ENCODE measurements at places on chromosomes 13 and 19.

DNA sequence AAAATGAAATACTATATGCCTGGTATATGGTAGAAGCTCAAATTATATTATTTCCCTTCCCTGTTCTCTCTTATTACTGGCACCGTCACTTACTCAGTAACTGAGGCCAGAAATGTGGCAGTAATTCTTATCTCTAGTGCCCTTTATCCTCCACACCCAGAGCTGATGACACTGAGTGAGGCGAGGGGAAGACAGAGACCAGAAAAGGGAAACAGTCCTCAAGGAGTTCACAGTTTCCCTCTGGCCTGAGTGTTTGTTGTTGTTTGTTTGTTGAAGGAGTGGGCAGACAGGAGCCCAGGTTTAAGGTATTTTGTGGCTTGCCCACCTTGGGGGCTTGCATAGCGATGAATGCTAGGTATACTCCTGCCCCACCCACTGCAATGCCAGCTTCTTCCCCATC lies 101.5 kb upstream of the FNDC3A start:
- DNase-seq: no peak

GRCh38 chr19:20999731-21000352 lies 20.6 kb upstream of the ZNF430 start:
- DNase-seq: peak; percentile 85

DNA sequence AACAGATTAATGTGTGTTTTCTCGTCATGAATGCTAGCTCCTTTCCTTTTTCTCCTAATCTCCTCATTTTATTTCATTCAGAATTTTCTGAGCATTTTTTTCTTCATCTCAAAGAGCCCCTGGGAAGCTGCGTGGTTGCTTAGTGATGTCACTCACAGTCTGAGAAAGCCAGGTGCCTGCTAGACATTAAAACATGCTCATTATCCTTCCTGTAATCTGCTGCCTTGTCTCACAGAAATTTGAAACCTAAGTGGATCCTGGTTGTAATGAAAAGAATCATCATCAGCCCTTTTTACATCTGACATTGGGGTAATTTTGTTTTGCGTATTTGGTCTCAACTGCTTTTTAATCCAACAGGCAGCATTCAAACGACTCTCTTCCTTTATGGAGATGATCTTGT lies 108.2 kb upstream of the RNF113B start:
- no peak for DNase-seq

GRCh38 chr13:37492741-37493514 lies 105.6 kb downstream of the POSTN start:
- no peak for DNase-seq

DNA sequence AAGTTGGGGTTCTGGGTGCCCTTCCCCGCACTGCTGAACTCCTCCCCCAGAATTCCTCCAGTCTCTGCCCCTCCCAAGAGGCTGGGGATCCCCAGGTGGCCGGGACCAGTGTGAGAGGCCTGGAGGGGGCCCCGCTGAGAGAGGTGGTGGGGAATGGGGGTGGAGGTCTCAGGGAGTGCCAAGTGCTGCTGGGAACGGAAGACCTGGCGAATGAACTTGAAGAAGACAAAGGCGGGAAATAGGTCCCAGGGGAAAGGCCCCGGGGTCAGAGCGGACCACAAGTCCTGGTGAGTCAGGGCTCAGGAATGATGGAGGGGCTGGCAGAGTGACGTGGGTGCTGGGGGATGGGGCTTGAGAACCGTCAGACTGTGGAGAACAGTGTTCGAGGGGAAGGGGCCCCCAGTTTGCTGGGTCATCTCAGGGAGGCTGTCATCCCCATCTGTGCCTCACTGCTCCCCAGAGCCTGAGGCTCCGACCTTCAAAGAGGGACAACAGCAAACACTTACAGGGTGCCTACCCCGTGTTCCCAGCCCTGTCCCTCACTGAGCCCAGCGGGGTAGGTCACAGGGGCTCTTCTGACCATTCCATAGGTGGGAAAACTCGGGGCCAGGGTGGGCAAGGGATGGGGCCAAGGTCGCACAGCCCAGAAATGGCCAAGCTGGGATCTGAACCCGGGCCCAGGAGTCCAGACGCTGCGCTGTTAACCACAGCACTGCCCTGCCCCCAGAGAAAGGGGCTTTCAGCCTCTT lies 16.0 kb upstream of the SEMA6B start:
- DNase-seq: peak; percentile 81

DNA sequence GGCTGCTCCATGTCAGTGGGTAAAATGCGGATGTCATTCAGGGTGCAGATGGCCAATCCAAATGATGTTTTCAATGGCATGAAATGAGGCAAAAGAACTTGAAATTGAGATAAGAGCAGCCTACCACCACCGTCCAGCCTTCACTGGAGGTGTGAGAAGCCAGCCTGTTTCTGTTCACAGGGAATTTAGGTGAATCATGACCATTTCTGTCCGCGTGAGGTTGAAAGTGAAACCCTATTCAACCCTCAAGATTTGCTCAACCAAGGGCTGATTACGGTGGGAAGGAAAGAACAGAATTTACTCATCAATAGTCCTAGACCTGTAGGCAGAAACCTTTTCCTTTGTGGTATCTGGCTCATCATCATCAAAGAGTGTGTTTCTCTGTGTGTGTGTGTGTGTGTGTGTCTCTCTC lies 370.7 kb downstream of the COG6 start:
- no peak for DNase-seq

GRCh38 chr13:75222031-75222430 lies 259.9 kb downstream of the TBC1D4 start:
- peak; percentile 57 for DNase-seq

GRCh38 chr13:97497400-97497799 lies 63.4 kb downstream of the RAP2A start:
- no peak for DNase-seq

- no peak for DNase-seq
Observed at GRCh38 chr19:29054886-29055675, 157.9 kb downstream of the UQCRFS1 start.

GRCh38 chr19:19399733-19400433 lies 5.6 kb upstream of the GATAD2A start:
- DNase-seq: no peak

- DNase-seq: no peak
Observed at GRCh38 chr13:79352107-79352506, 53.9 kb downstream of the RBM26 start.

DNA sequence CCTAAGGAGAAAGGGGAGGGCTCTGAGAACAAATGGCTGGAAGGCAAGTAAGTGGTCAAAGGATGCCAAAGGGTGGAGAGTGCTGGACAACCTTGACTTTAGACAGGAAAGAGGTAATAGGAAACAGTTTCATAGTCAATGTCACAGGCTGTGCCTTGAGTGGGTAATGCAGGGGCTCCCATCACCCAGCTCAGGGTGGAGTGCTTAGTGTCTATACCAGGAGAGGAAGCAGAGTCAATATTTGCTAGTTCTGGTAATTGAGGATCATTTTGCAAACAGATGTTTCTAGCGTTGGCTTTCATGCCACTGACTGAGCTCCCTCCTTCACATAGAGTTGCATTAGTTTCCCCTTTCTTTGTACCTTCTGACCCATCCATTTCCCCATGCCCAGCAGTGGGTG lies 64.6 kb upstream of the KL start:
- DNase-seq: no peak

- DNase-seq: no peak
Observed at GRCh38 chr19:843836-844545, 3.2 kb downstream of the PRTN3 start.
